Vagina (tissue), 2 donors: ENCODE measurements at places on chromosomes 6 and 20. TPM values are rescaled to one million over a fixed set of nuclear protein-coding genes. Genes with fewer than 3 reads are reported as not detected.

DNA sequence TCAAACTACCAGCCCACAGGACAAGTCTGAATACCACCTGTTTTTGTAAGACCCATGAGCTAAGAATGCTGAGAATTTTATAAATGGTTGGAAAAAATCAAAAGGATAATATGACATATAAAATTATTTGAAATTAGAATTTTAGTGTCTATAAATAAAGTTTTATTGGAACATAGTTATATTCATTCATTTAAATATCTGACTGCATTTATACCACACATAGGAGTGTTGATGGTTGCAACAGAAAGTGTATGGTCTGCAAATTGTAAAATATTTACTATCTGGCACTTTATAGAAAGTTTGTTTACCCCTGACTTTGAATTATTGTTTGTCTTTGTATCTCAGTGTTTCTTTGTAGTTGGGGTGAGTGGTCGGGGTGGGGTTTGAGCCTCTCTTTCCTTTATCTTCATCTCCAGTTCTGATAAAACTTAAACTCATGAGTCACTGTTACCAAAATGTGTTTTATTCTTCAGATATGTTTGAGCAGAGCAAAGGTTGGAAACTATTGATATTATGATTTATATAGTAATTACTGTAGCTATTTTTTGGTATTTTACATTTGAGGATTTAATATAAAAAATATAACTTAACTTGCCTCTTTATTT lies 55.5 kb downstream of the CD2AP start:
- no peak for DNase-seq

GRCh38 chr6:11009353-11009752 lies 34.8 kb downstream of the ELOVL2 start:
- no peak for DNase-seq

DNA sequence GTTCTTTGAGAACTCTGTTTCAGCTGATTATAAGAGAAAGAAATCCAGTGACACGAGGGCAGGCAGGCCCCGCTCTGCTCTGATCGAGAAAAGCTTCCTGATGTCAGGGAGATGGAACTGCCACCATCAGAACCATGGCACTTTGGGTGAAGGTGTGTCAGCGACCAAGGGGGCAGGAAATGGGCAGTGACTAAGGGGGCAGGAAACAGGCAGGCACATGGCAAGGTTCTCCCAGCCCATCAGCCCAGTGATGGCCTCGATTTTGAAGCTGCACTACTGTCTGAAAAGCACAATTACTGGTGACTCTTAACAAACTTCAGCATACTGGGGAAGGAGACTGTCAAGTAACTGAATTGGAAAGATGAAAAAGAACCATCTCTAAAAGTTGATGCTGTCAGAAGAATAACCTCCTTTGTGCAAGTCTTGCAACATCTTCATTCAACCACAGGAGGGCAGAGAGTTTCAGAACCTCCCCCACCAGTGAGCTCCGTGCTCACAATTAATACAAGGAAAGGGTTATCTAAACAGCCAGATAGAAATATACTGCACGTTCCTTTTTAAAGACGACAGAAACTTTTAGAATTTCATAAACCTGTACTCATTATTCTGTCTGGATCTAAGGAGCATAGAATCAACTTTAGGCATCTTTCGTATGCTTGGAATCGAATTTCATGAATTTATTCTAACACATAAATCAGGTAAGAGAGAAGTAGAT lies 39.1 kb downstream of the TMX4 start:
- no peak for DNase-seq

SLC22A1 gene
- total RNA-seq = 1.2 TPM
